ENCODE measurements at places on chromosomes 6 and 20.
A peak's percentile ranks its signal among the peaks of the same experiment; 100 is the strongest.

DNA sequence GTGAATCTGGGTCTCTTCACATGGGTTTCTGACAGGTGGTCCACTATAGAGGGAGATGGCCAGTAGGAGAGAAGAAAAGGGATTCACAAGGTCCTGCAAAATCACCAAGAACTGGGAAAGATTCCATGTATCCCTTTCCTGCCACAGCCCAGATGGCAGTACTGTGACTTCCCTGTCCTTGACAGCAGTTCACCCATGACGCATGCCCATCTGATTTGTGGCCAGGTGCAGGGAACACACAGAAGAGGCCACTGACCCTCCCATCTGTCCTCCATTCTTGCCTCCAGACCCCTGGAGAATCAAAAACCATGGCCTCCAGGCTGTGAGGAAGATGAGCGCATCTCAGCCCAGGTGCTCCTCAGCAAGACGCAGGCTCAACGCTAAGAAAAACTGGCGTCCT lies 183.1 kb upstream of the RREB1 start:
- DNase-seq: no peak

DNA sequence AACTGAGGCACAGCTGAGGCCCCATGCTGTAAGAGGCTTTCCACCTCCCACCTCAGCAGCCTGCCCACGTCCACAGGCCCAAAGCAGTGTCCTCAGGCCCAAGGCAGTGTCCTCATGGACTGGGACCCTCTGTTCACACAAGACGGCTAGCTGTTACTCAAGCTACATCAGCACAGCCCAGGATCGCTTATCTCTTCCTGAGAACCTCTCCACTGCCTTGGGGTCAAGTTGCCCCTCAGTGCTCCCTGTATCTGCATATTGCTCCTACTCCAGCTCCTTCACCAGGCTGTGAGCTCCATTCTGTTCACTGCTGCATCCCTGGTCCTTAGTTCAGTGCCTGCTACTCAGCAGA lies 208.8 kb upstream of the TAB2 start:
- no peak for DNase-seq

DNA sequence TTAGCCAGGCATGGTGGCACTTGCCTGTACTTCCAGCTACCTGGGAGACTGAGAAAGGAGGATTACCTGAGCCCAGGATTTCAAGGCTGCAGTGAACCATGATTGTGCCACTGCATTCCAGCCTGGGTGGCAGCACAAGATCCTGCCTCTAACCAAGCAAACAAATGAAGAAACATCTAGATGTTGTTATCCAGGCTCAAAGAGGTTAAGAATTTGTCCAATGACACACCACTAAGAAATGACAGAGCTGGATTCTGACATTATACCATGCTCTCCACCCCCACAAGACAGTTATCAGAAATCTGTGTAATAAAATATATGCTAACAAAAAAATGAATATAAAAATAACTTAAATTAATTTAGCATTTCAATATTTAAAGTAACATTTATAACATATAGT lies 925.5 kb upstream of the SLC35B3 start:
- no peak for DNase-seq

DNA sequence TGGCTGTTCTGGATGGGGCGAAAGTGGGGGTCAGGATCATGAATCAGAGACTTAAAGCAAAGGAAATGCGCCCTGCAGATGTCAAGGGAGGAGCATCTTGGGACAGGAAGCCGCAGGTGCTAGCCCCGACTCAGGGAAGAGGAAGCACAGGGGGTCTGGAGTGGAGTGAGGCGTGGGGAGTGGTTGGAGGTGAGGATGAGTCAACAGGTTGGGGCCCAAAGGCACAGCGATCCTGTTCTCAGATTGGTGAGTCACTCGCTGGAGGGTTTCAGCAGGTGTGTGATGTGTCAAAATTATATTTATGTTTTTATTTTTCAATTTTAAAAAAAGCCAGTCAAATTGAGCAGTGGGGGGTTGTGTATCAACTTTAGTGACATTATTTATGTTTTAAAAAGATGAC lies 19.0 kb downstream of the PACSIN1 start:
- DNase-seq: peak; percentile 3

DNA sequence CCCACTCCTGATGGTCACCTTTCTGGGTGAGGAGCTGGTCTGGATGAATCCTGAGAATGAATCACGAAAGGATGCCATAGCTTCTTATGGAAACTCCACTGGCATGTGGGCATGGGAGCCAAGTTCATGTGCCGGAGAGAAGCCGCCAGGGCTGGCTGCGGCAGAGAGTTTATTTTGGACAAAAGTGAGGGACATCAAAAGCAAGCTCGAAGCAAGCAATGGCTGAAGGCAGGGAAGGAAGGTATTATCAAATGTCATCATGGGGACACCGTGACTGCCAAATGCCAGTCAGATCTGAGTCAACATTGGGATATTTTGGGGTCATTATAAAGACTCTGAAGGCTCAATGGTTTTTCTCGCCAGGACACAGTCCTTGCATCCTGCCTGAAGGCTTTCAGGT lies 249.1 kb downstream of the QKI start:
- DNase-seq: no peak

DNA sequence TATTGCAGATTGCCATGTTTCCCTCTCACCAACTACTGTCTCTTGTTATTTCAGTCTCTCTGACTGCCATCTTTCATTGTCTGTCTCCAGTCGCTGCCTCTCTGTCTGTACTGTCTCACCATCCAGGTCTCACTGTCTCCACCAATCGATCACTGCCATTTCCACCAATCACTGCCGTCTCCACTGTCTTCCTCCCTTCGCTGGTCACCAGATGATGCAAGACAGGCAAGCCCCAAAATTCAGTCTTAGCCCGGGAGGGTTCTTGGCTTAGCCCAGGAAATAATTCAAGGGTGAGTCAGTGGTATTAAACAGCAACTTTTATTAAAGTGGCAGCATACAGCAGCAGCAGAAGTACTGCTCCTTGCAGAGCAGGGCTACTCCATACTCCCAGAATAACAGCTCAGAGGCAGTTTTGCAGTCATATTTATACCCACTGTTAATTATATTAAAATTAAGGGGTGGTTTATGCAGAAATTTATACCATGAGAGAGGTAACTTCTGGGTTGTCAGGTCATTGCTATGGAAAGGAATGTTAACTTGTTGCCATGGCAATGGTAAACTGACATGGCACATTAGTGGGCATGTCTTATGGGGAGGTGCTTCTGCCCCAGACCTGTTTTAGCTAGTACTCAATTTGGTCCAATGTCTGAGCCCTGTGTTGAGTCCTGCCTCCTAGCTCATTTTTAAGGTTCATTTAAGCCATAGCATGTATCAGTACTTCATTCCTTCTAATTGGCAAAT lies 23.0 kb upstream of the ECHDC1 start:
- DNase-seq: no peak

DNA sequence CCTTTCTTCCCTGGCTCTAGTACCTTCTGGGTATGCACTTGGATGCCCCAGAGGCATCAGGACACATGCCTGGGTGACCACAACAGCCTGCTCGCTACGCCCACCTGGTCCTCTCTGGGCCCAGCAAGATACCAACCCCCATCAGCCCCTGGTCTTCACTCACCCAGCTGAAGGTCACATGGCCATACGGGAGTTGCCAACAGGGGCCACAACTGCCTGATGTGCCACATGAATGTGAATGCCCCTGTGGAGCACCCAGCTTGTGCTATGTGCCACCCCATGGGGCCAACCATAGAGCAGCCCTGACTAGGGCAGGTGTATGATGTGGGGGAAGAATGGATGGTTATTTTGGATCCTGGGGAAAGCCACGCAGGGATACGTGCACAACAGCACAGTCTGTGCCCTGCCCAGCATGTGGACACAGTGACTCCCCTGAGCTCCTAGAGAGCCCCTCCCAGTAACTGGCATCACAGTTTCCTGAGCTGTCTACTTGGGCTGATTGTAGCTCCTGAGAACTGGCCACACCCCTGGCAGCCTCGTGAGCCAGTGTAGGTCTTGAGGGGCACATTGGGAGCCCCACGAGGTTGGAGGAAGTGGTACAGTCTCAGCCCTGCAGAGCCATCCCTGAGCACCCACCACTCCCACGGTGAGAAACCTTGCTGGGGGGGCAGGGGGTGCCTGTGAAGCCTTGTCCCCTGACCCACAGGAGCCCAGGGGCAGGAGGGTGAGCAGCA lies 10.5 kb upstream of the PCMTD2 start:
- peak; percentile 79 for DNase-seq

- no peak for DNase-seq
Measured at GRCh38 chr20:44146272-44146671, 40.7 kb downstream of the JPH2 start.

- DNase-seq: no peak
Measured at GRCh38 chr6:131103901-131104300, 31.4 kb upstream of the AKAP7 start.

GRCh38 chr6:119844387-119844786 lies 494.8 kb upstream of the MAN1A1 start:
- DNase-seq: no peak

DNA sequence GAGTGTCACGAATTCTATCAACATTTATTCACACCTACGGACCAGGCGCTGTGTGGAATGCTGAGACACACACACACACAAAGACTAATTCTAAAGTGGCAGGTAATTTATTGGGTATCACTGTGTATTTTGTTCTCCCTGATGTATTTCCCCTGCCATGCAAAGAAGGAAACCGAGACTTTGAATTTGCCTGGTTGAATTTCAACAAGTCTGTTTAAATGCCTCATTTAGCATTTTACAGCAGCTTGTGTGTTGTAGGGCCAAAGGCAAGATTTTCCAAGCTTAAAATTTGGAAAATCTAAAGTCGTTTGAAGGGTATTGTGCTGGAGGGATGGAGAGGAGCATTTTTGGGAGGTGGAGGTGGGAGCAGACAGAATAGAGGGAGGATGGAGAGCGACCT lies 274.4 kb upstream of the ZFP64 start:
- DNase-seq: no peak

GRCh38 chr6:71139249-71139648 lies 149.4 kb upstream of the OGFRL1 start:
- DNase-seq: no peak

DNA sequence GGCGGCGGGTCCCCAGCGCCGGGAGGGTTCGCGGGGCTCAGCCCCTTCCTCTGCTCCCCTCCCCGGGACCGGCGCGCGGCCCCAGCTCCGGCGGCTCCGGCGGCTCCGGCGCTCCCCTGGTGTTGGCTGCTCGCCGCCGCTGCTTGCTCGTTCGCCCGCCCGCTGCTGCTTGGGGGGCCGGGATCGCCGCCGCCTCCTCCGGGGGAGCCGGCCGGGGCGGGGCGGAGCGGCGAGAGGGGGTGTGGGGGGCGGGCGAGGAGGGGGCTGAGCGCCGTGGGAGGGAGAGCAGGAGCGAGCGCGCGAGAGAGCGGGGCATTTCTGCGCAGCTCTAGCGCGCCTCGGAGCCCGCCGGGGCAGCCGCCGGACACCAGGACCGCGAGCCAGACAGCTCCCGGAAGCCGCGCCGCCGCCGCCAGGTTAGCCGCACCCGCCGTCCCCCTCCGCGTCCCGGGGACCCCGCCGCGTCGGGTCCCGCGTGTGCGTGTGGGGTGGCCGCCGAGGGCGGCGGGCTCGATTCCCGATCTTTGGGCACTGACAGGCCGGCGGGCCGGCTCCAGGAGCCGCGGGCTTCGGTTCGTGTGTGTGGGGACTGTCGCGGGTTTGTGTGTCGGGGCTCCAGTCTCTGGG lies 62.0 kb upstream of the EPB41L1 start:
- DNase-seq: peak; percentile 50

DNA sequence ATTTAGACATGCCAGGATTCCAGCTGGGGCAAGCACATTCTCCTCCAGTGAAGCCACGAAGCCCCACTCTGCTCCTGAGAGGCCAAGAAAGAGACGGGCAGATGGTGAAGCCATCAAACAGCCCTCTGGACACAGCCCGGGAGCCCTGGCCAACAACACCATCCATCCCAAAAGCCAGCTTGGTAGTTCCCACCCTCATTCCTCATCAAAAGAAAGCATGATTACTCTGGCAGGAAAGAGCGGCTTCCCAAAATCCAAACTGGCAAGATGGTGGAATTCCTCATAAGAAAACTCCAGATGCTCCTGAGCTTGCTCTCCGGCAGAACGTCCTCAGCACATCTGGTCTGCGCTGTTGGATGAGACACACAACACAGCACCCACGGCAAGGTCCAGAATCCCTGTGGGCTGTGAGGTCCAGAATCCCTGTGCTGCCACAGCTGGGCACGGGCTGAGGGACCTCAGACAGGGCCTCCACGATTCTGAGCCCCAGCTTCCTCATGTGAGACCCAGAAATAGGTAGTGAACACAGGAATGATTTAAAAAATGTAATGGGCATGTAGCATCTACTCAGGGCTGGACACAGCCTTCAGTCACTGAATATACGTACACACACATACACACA lies 52.6 kb downstream of the THBS2 start:
- no peak for DNase-seq

DNA sequence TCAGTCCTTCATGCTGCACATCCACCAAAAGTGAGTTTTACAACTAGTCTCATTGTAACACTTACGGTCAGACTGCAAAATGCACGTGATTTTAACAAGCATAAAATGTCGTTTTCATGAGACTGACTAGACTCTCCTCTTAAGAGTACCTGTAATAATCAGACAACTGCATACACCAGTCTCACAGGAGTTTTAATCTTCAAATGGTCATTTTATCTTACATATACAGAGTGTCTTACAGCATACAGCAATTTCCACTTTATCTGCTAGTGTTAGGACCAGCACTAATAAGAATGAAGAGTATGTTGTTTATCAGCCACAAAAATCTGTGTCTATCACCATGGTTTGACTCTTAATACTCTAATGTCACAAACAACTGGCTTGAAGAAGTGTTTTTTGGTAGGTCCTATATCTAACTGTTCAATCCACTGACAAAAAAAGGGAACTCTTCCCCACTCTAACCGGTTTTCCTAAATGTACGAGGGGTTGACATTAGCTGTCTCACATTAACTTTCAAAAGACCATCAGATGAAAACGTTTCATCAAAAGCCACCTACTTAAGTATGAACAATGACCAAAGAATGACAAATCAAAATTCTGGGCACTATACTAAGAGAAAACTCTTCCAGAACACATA lies 1.5 kb upstream of the ASF1A start:
- no peak for DNase-seq

DNA sequence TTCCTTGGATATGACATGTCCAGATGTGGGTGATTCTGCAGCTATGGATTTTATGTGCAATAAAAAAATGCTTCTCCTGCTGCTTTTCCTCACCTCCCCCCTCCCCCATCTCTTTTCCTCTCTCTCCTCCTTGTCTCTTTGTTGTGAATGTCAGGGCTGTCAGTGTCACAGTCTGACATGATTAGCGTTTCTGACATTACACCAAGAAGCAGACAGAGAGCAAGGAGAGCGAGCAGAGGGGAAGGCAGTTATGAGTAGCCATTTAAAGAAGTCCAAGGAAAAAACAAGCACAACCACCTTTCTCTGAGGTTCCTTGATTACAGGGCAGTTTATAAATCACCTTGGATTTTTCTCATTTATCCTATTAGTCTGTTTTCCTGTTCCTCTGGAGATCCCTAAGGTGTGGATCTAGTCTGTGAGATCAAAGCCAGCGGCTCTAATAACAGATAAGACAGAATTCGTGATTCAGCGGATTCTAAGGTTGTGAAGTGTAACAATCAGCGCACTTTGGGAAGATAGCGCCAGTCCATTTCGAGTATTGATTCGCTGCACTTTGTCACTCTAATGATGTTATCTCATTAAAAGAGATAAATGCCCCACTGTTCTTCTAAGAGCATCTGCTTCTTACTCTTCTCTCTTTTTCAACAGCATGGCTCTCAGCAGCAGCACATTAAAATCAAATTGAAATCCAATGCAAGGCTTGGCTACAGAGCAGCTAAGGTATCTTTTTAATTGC lies 101.4 kb downstream of the BACH2 start:
- DNase-seq: no peak

GRCh38 chr6:10793035-10793434 lies 45.3 kb downstream of the MAK start:
- DNase-seq: no peak

GRCh38 chr6:129940454-129941195 lies 77.8 kb upstream of the L3MBTL3 start:
- no peak for DNase-seq

All from NCI-H345 (cell line).